IMR-90 (cell line): ENCODE measurements at places on chromosomes 1 and 21.

DNA sequence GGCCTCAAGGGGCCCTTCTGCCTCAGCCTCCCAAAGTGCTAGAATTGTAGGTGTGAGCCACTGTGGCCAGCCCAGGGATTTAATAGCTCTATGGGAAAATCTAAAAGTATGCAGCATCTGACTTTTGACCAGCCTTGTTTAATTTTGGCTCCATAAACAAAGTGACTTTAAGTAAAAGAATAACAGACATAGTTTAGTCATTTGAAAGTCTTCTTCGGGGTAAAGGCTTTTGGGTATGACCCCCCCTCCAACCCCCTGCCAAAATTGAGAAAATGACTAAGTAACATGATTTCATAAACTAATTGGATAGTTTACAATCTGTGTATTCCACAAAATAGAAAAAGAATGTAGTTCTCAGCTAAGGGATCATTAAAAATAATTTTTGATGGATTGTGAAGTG lies 17.0 kb downstream of the GPBP1L1 start:
- peak; percentile 67 for DNase-seq

- no peak for DNase-seq
These were observed 11.2 kb downstream of the CLEC20A start for GRCh38 chr1:178485541-178485981.

GRCh38 chr1:54581621-54582035 lies 33.6 kb downstream of the ACOT11 start:
- peak; percentile 71 for DNase-seq

DNA sequence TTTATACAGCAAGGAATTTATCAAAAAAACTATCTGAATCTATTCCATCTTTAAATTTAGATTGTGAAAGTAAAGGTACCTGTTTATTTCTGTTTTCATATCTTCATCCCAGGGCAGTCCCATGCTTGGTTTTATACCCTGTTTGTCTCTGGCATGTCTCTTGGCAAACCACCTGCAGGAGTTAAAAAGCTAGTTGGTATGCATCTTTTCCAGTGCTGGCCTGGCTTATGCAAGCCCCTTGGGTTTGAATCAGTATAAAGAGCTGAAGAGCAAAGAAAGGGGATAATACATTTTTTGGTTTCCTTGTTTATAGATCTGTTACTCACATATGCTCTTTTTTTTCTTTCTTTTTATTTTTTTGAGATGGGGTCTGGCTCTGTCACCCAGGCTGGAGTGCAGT lies 37.8 kb downstream of the LRRC8C start:
- no peak for DNase-seq

GRCh38 chr1:4773226-4773625 lies 118.8 kb downstream of the AJAP1 start:
- DNase-seq, result no peak

DNA sequence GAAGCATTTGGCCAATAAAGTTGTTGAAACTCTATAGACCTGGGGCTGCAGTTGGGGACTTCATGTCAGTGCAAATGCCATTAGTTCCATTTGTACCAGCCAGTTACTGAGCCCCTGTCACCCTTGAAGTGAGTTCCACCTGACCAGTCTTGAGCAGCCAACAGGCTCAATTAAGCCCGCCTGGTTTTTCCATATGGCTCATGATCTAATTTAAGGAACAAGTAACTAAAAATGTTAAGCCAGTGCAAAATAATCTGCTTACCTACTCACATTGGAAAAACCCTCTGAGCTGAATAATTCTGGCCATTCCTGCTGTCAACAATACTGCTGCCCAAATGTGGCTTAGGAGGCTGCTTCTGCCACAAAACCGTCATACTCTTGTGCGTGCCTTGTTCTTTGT lies 21.6 kb downstream of the NSUN4 start:
- DNase-seq, result no peak

DNA sequence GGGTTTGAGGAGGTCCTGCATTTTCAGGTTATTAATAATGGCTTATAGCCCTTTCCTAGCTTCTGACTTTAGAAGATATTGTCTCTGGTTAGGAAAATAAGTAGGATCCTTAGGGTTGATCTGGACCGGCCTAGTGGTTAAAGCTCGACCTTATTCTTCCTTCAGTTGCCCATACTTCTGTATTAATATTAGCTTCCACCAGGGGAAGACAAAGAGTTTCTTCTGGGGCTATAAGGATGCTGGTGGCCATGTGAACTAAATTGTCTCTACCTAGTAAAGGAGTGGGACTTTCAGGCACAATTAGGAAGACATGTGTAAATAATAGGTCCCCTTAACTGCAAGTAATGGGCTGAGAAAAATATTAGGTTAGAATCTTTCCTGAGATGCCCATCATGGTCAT lies 20.6 kb upstream of the FCGR2A start:
- DNase-seq, result no peak

GRCh38 chr1:110207831-110208230 lies 2.3 kb upstream of the KCNC4 start:
- peak; percentile 38 for DNase-seq
